ENCODE measurements at places on chromosomes 11 and 22. TPM values are rescaled to one million over a fixed set of nuclear protein-coding genes. Genes with fewer than 3 reads are reported as not detected.

- no peaks in the 10 kb centered on the region for H3K4me1 ChIP-seq
- peaks cover 5% of the 10 kb centered on the region for H3K36me3 ChIP-seq
- no peak for DNase-seq
- no peak overlapping the region for H3K4me3 ChIP-seq
- H3K27me3 ChIP-seq: no peaks in the 10 kb centered on the region
These were observed 14.2 kb downstream of the DPP3 start for GRCh38 chr11:66494458-66494857.

- H3K4me3 ChIP-seq: peak overlapping the region; percentile 97
- peaks cover 51% of the 10 kb centered on the region for H3K4me1 ChIP-seq
- H3K27ac ChIP-seq: peak overlapping the region; percentile 88
- H3K27me3 ChIP-seq: no peaks in the 10 kb centered on the region
- no peak for DNase-seq
- peaks cover 11% of the 10 kb centered on the region for H3K36me3 ChIP-seq
These were observed 314 bp downstream of the RIC8A start for GRCh38 chr11:207863-208180.

GRCh38 chr11:27174021-27174420 is 133.4 kb downstream of the BBOX1 start:
- no peak overlapping the region for H3K27ac ChIP-seq
- no peak overlapping the region for H3K4me3 ChIP-seq
- H3K27me3 ChIP-seq: no peaks in the 10 kb centered on the region
- no peaks in the 10 kb centered on the region for H3K36me3 ChIP-seq

CRYBA4 gene
- not detected for total RNA-seq

- H3K27ac ChIP-seq: no peak overlapping the region
- H3K4me1 ChIP-seq: peaks cover 25% of the 10 kb centered on the region
- no peak for DNase-seq
- no peaks in the 10 kb centered on the region for H3K36me3 ChIP-seq
These were observed 18.7 kb downstream of the SOX6 start for GRCh38 chr11:16337421-16338213.

OR5P2 gene
- not detected for total RNA-seq

DNA sequence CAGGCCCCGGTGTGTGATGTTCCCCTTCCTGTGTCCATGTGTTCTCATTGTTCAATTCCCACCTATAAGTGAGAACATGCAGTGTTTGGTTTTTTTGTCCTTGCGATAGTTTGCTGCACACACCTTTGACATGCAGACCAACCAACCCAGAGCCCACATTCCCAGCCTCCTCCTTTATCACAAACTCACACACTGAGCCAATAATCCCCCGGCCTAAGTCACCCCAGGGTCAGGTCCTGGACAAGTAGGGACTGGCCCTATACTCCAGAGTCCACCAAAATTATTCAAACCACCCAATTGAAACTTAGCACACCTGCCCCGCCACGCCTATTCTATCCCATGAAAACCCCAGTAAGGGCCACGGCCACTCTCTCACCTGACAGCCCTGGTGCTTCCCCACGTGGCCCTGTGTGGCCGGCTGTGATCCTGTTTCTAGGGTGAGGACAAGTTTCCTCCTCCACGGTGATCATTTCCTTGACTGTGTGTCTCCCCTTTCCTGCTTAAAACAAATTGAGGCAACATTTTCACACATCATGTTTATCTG is 83.1 kb upstream of the SLC22A12 start:
- no peak overlapping the region for H3K27ac ChIP-seq
- H3K36me3 ChIP-seq: no peaks in the 10 kb centered on the region
- no peak for DNase-seq
- H3K27me3 ChIP-seq: no peaks in the 10 kb centered on the region
- H3K4me3 ChIP-seq: no peak overlapping the region

HPS5 gene
- 8.3 TPM for total RNA-seq

DNA sequence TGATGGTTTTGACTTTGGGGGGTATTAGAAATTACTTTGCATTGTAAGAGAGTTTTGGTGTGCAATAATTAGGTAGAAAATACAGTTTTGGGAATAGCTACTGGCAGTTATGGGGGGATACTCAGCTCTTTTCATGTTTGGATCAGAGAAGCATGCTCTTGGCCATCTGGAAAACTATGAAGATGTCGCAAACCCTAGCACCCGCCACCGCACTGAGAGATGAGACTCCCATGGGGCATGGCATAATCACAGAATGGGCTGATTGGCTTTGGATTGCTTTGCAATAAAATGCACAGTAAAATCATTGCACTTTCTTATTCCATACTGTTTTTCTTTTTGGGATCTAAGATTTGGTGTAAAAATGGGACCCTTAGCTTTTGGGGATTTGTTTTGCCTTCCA is 43.5 kb upstream of the SLC5A12 start:
- H3K36me3 ChIP-seq: no peaks in the 10 kb centered on the region
- H3K4me3 ChIP-seq: no peak overlapping the region
- no peak overlapping the region for H3K27ac ChIP-seq
- no peak for DNase-seq

TNNT3 gene
- total RNA-seq: 1.6 TPM

DNA sequence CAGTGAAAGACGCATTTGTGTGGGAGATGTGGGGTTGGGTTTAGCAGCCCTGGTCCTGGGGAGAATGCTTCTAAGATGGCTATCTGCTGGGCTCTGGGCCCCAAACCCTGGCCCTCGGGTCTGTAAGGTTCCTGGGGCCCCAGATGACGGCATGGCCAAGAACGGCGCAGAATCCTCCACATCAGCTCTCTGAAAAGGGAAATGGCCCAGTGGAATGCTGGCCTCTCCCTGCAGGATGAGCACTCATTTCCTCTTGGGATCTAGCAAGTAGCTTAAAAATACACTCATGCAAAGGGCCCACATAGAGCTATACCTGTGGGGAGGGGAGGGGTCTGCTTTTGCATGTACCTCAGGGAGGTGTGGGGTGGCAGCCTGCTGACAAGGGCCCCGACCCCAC is 37.5 kb upstream of the LINC01488 start:
- H3K27me3 ChIP-seq: no peaks in the 10 kb centered on the region
- H3K4me1 ChIP-seq: peaks cover 34% of the 10 kb centered on the region
- H3K4me3 ChIP-seq: no peak overlapping the region
- H3K36me3 ChIP-seq: no peaks in the 10 kb centered on the region

TRPT1 gene
- 56.3 TPM for total RNA-seq

DNA sequence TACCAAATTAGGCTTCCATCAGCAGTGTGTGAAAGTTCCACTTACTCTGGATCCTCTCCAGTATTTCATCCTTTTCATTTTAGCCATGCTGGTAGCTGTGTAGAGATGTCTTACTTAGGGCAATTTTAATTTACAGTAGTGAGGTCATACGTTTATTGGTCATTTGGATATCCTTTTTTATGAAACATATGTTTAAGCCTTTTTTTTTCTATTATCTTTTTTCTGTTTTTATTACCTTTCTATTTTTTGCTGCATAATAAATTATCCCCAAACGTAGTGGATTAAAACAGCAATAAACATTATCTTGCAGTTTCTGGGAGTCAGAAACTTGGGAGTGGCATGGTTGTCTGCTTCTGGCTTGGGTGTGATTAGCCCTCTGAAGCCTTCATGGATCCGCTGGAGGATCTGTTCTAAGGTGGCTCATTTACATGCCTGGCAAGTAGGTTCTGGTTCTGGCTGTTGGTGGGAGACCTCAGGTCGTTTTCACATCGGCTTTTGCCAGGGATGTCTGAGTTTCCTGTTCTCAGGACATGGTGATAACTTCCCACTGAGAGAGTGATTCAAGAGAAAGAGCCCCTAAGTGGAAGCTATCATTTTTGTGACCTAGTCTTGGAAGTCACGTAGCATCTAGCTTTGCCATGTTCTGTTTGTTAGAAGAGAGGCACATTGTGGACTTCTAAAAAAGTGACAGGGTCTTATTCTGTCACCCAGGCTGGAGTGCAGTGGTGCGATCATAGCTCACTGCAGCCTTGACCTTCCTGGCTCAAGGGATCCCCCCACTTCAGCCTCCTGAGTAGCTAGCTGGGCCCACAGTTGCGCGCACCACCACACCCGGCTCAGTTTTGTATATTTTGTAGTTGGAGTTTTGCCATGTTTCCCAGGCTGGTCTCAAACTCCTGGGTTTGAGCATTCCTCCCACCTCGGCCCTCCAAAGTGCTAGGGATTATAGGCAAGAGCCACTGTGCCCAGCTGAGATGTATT is 38.6 kb downstream of the PPP6R3 start:
- no peak for DNase-seq
- no peak overlapping the region for H3K4me3 ChIP-seq
- H3K4me1 ChIP-seq: peaks cover 50% of the 10 kb centered on the region
- no peak overlapping the region for H3K27ac ChIP-seq

PRRG4 gene
- 5.7 TPM for total RNA-seq

DNA sequence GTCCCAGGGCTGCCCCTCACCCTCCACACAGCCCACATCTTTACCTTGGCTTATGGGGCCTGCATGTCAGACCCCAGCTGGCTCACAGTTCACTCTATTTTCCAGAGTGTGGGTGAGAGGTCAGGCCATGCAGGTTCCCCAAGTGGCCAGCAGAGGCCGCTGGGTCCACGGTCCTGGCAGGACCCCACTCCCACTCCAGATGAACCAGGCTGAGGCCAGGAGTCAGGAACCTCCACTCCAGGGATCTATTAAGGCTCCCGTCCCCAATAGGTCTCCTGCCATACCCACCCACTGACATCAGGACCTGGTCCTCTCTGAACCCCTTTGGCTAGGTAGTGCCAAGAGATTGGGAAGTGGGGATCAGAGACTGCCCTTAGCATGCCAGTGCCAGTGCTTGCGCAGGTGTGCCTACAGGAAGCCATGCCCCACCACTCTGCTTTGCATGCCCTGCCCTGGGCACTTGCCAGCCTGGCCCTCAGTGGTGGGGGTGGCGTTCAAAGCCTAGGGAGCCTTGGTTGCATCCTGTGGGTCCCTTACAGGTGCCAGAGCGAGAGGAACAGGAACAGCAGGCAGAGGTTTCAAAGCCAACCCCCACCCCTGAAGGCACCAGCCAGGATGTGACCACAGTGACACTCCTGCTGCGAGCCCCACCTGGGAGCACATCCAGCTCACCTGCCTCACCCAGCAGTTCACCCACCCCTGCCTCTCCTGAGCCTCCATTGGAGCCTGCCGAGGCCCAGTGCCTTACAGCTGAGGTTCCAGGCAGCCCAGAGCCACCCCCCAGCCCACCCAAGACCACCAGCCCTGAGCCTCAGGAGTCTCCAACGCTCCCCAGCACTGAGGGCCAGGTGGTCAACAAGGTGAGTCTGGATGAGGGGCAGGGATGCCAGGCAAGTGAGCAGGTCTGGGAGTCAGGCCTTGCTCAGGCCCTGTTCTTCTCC is 8.3 kb downstream of the SMTN start:
- DNase-seq: no peak
- no peaks in the 10 kb centered on the region for H3K36me3 ChIP-seq
- no peak overlapping the region for H3K4me3 ChIP-seq
- H3K27ac ChIP-seq: no peak overlapping the region
- H3K27me3 ChIP-seq: no peaks in the 10 kb centered on the region

TMEM191C gene
- total RNA-seq: not detected

USH1C gene
- 12.7 TPM for total RNA-seq

- no peak overlapping the region for H3K4me3 ChIP-seq
- no peak for DNase-seq
- H3K4me1 ChIP-seq: no peaks in the 10 kb centered on the region
- H3K36me3 ChIP-seq: peaks cover 57% of the 10 kb centered on the region
- H3K27ac ChIP-seq: no peak overlapping the region
These were observed 12.2 kb downstream of the MED19 start for GRCh38 chr11:57699813-57700212.

DNA sequence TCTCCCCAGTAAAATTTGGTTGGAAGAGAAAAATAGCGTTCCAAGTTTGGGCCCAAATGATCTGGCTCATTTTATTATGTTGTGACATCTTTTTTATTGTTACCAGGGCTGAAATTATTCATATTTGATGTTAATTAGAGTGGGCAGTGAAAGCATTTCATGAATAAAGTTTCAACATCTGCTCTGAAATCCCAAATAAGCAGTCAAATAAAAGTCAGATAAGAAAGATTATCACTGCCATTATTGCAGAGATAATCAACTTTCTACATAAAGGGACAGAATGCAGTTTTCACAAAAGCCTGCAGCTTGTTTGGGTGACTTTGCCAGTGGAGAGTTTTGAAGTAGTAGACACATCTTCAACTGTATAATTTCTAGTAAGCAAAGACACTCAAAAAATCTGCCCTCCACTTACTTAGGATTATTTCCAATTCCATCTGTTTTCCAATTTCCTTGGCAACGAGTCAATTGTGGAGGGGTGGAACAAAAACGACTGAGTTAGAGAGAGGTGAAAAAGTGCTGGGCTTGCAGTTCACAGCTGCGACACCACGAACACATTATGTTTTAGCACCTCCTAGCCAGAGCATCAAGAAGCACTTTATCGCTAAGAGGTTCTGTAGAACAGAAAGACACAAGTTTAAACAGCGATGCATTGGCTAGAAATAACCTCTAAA is 9.0 kb downstream of the TECTA start:
- H3K36me3 ChIP-seq: no peaks in the 10 kb centered on the region
- no peak overlapping the region for H3K4me3 ChIP-seq
- no peak for DNase-seq
- H3K27me3 ChIP-seq: no peaks in the 10 kb centered on the region

MS4A14 gene
- 1.3 TPM for total RNA-seq

GRCh38 chr11:36744375-36745168 is 146.5 kb upstream of the RAG2 start:
- H3K36me3 ChIP-seq: no peaks in the 10 kb centered on the region
- no peaks in the 10 kb centered on the region for H3K4me1 ChIP-seq
- DNase-seq: peak; percentile 78
- no peaks in the 10 kb centered on the region for H3K27me3 ChIP-seq
- H3K4me3 ChIP-seq: no peak overlapping the region
- no peak overlapping the region for H3K27ac ChIP-seq

DNA sequence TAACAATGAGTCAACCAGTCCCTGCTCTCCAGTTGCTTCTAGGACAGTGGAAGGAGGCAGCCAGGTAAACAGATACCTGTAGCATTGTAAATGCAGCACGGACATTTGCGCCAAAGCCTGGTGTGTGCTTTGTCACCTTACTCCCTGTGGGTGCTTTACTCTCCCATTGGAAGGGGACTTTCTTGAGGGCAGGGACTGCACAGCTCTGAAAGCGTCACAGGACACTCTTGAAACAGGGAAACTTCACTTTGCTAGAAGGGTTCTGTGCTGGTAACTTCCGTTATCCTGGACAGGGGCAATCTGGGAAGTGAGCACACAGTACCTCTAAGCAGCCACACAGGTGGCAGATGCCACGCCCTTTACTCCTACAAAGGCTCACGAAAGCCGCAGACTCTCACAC is 99.8 kb downstream of the MYO18B start:
- H3K27ac ChIP-seq: no peak overlapping the region
- no peaks in the 10 kb centered on the region for H3K27me3 ChIP-seq
- no peaks in the 10 kb centered on the region for H3K4me1 ChIP-seq
- DNase-seq: no peak

FAT3 gene
- total RNA-seq: 0.26 TPM

C11orf97 gene
- not detected for total RNA-seq

ACTN3 gene
- not detected for total RNA-seq

GRCh38 chr22:23763954-23764353 is 1.2 kb downstream of the C22orf15 start:
- peaks cover 22% of the 10 kb centered on the region for H3K4me1 ChIP-seq
- no peaks in the 10 kb centered on the region for H3K27me3 ChIP-seq

- H3K4me1 ChIP-seq: peaks cover 11% of the 10 kb centered on the region
- no peak for DNase-seq
- H3K36me3 ChIP-seq: no peaks in the 10 kb centered on the region
- H3K27me3 ChIP-seq: no peaks in the 10 kb centered on the region
- H3K4me3 ChIP-seq: no peak overlapping the region
These were observed 58.4 kb downstream of the TRMU start for GRCh38 chr22:46393873-46394272.

RAPSN gene
- total RNA-seq: not detected
